Psoas muscle (tissue), 8 donors: ENCODE measurements at places on chromosomes 5 and 9. TPM values are rescaled to one million over a fixed set of nuclear protein-coding genes. Genes with fewer than 3 reads are reported as not detected.

Gene ELOVL7
- 0.79 TPM for total RNA-seq

Gene CAMSAP1
- 38.0 TPM for total RNA-seq

Gene GLRA1
- not detected for total RNA-seq

Gene IFNK
- total RNA-seq: not detected

Gene C9orf153
- 0.51 TPM for total RNA-seq

Gene CD180
- total RNA-seq: 0.74 TPM

GRCh38 chr5:58929726-58930125 is 346.9 kb downstream of the RAB3C start:
- H3K4me1 ChIP-seq: peaks cover 17% of the 10 kb centered on the region
- H3K4me3 ChIP-seq: no peak overlapping the region
- no peak for DNase-seq
- no peaks in the 10 kb centered on the region for H3K27me3 ChIP-seq
- no peaks in the 10 kb centered on the region for H3K36me3 ChIP-seq

- no peak overlapping the region for H3K4me3 ChIP-seq
- no peak overlapping the region for H3K27ac ChIP-seq
- H3K4me1 ChIP-seq: no peaks in the 10 kb centered on the region
- DNase-seq: no peak
- no peaks in the 10 kb centered on the region for H3K27me3 ChIP-seq
- no peaks in the 10 kb centered on the region for H3K36me3 ChIP-seq
These were observed 471.4 kb downstream of the MAN2A1 start for GRCh38 chr5:110161162-110161561.

DNA sequence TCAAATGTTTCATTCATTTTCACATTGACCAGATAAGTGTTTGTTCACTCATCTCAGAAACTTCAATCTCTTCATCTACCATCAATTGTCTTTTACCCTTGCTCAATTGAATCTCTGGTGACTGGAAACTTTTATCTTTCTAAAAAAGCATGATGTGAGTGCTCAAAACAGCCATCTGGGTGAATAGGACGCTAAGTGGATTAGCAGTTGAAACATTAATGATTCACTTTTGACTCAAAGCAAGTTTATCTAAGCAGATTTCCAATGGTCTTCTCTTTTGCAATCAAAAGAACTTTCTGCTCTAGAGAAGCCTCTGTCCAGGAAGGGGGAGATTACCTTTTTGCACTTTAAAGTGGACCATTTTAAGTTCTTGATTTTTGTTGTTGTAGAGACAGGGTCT is 22.2 kb downstream of the KLF4 start:
- H3K4me1 ChIP-seq: peaks cover 5% of the 10 kb centered on the region
- no peak overlapping the region for H3K4me3 ChIP-seq
- DNase-seq: no peak
- H3K27me3 ChIP-seq: peaks cover 7% of the 10 kb centered on the region
- no peak overlapping the region for H3K27ac ChIP-seq
- no peaks in the 10 kb centered on the region for H3K36me3 ChIP-seq

DNA sequence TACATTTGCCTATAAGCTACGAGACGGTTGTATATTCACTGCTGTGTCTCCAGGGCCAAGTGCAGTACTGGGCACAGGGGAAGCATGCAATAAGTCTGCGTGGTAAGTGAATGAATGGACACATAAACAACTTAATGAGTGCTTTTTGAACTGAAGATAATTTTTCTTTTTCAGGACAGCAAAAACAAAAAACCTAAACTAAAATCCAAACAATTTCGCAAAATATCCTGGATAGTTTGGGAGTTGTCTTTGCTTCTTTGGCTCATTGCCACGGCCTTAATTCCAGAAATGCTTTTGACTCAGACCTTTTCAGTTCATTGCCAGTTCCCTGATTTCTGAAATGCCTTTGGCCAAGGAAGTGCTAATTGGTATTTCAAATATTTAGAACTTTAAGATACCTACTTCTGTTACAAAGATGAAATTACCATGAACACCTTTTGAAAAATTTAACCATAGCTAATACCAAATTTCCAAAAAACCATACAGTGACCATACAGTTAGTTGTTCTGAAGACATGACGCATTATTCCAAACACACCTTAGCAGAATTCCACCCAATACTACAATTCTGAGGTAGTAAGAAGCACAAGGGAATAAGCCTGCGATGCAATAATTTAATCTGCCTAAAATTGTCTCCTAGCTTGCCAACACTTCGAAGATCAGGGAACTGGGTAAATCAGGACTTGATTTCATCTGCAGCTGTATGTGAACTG is 42.8 kb downstream of the TEK start:
- DNase-seq: no peak
- H3K36me3 ChIP-seq: no peaks in the 10 kb centered on the region
- H3K4me1 ChIP-seq: no peaks in the 10 kb centered on the region
- no peak overlapping the region for H3K4me3 ChIP-seq
- H3K27ac ChIP-seq: no peak overlapping the region

DNA sequence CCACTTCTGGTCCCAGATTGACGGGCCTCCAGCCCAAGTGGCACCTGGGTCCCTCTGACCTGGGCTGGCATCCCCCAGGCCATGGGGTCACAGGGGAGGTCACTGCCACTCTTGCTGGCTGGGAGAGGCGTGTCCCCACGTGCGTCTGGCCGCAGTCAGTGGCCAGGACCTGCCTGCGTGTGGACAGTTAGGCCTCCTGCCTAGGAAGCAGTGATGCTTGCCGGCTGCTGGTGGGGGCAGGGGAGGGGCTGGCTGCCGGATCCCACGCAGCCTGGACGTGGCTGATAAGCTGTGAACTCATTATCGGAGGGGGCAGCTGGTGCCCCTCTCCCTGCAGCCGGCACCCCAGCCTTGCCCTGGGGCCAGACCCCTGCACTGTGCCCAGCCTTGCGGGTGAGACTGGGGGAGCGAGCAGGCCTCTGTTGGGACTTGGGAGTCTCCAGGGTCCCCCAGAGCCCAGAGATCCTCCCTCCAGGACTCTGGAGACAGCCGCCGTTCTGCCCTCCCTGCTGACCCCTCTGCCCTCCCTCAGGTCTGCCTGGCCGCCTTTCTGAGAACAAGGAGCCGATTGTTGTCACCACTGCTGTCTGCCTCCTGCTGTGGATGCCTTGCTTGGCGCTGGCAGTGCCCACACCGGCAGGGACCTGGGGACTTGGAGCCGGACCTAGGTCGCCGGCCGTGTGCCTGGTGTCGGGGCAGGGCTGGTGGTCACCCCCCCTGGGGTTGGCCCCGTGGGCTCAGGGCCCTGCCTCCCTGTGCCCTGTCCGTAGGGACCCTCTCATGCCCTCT is 12.3 kb downstream of the RXRA start:
- H3K4me1 ChIP-seq: peaks cover 92% of the 10 kb centered on the region
- H3K27ac ChIP-seq: peak overlapping the region; percentile 73
- no peaks in the 10 kb centered on the region for H3K27me3 ChIP-seq
- no peaks in the 10 kb centered on the region for H3K36me3 ChIP-seq
- no peak for DNase-seq

DNA sequence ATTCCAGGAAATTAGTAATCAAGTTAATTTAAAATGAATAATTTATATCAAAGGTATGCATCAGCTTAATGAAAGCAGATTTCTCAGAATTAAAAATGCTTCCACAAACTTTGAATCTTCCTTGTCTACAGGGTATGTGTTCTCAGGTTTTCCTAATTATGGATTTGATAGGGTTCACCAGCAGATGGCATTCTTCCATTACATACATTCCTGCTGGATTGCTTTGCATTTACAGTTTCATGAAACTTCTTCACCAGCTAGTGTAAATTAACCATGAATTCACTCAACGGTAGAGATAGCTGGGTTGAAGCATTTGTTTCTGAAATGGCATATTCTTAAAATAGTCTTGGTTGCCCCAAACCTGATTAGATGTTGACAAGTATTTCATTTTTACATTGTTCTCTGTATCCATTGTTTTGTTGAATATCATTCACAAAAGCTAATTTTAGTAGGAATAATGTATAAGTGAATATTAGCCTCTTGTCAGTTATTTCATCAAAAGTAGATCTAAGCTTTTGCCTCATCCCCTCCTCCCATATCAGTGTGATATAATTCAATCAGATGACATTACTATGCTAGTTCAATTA is 68.7 kb upstream of the WDR41 start:
- H3K27me3 ChIP-seq: no peaks in the 10 kb centered on the region
- no peak overlapping the region for H3K27ac ChIP-seq
- no peak for DNase-seq
- no peaks in the 10 kb centered on the region for H3K36me3 ChIP-seq
- no peaks in the 10 kb centered on the region for H3K4me1 ChIP-seq
- H3K4me3 ChIP-seq: no peak overlapping the region

DNA sequence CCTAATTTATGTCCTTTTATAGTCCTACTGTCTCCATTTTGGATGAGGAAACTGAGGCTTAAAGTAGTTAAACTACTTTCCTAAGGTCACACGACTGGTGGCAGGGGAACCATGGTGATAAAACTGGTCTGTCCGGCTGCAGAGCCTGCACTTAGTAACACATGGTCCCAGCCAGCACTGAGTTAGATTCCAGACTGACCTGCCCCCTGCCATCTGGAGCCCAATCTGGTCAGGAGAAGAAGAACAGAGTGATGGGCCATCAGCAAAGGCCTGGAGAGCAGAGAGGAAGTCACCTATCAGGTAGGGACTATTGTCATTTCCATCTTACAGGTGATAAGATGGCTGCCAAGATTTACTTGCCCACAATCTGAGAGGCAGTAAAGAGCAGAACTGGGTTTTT is 86.6 kb upstream of the SLC25A48 start:
- no peaks in the 10 kb centered on the region for H3K4me1 ChIP-seq
- no peak overlapping the region for H3K27ac ChIP-seq
- H3K27me3 ChIP-seq: no peaks in the 10 kb centered on the region
- no peak overlapping the region for H3K4me3 ChIP-seq

GRCh38 chr5:72228960-72229359 is 91.1 kb downstream of the MRPS27 start:
- peaks cover 51% of the 10 kb centered on the region for H3K36me3 ChIP-seq
- no peaks in the 10 kb centered on the region for H3K27me3 ChIP-seq
- H3K4me3 ChIP-seq: no peak overlapping the region
- peaks cover 16% of the 10 kb centered on the region for H3K4me1 ChIP-seq
- DNase-seq: no peak

GRCh38 chr5:30759731-30760130 is 433.8 kb upstream of the CDH6 start:
- no peak overlapping the region for H3K27ac ChIP-seq
- no peak for DNase-seq
- H3K4me3 ChIP-seq: no peak overlapping the region
- H3K27me3 ChIP-seq: no peaks in the 10 kb centered on the region

DNA sequence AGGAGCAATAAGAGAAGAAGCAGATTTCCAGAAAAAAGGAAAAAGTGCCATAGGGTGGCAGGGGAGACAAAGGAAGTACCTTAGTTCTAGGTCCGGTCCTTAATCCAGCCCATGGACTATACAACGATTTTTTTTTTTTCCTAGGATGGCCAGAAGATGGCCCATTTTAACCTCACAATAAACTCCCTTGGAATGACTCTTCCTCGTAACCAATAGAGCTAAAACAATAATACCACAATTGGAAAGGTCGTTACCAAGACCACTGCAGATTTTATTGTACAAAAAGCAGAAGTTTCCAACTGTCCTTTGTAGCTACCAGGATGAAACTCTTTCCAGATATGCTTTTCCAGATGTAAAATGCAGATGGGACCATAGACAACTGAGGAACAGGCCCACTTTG is 34.4 kb upstream of the SSBP2 start:
- H3K27ac ChIP-seq: no peak overlapping the region
- DNase-seq: no peak
- no peaks in the 10 kb centered on the region for H3K36me3 ChIP-seq
- H3K4me1 ChIP-seq: peaks cover 22% of the 10 kb centered on the region

DNA sequence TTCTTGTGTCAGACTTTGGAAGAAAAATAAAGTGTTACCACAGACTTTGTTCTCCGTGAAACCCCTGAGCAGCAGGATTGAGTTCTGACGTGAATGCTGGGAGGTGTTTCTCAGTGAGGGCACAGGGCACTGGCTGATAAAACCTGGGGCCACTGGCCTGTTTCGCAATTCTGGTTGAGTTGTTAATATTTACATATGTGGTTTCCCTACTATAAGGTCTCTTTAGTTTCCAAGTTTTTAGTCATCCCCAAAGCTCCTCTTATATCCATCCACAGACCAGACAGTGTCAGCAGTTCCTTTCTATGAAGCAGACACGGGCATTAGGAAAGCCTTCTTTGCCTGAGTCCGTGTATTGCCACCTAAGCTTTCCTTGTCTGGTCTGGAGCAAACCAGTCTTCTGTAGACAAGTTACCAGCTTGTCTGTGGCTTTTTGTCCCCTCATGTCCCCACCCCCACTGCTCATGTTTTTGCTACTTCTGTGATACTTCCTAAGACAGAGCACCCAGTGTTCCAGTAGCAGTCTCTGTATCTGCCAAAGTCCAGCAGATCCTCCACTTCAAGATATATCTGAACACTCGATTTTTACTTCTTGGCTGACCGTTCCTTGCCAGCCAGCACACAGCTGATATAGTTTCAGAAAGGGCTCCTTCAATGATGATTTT is 42.0 kb downstream of the ACO1 start:
- H3K27me3 ChIP-seq: no peaks in the 10 kb centered on the region
- no peak for DNase-seq
- no peak overlapping the region for H3K27ac ChIP-seq

- no peaks in the 10 kb centered on the region for H3K27me3 ChIP-seq
- H3K27ac ChIP-seq: no peak overlapping the region
- peaks cover 3% of the 10 kb centered on the region for H3K36me3 ChIP-seq
- DNase-seq: no peak
- H3K4me3 ChIP-seq: no peak overlapping the region
These were observed 38.4 kb downstream of the SMC5 start for GRCh38 chr9:70297141-70297540.

DNA sequence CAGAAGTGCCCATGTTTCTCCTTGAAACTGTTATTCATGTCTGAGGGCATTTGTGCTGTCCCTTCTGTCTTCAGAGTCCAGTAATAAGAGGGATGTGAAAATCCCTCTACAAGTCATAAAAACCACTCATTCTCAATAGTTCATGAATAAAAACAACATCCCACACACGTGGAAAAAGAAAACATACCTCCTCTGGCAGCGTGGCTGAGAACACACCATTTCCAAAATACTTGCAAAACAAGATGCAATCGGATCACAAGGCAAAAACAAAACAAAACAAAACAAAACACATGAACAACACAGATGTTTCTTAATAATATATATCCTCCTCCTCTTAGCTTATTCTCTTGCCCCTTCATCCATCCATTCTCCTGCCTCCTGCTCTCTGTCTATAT is 71.0 kb upstream of the EQTN start:
- H3K4me3 ChIP-seq: no peak overlapping the region
- H3K27ac ChIP-seq: no peak overlapping the region
- no peak for DNase-seq
- no peaks in the 10 kb centered on the region for H3K36me3 ChIP-seq
- H3K4me1 ChIP-seq: peaks cover 42% of the 10 kb centered on the region
- H3K27me3 ChIP-seq: no peaks in the 10 kb centered on the region

- no peak overlapping the region for H3K27ac ChIP-seq
- no peaks in the 10 kb centered on the region for H3K36me3 ChIP-seq
- no peaks in the 10 kb centered on the region for H3K27me3 ChIP-seq
- DNase-seq: no peak
- H3K4me1 ChIP-seq: no peaks in the 10 kb centered on the region
These were observed 594.7 kb upstream of the WWC1 start for GRCh38 chr5:167696558-167697314.

- H3K27me3 ChIP-seq: peaks cover 4% of the 10 kb centered on the region
- DNase-seq: no peak
- no peaks in the 10 kb centered on the region for H3K36me3 ChIP-seq
These were observed 182.0 kb upstream of the WWC1 start for GRCh38 chr5:168109441-168109840.

GRCh38 chr9:6109571-6109970 is 94.1 kb upstream of the RANBP6 start:
- no peaks in the 10 kb centered on the region for H3K36me3 ChIP-seq
- DNase-seq: no peak
- H3K27me3 ChIP-seq: no peaks in the 10 kb centered on the region
- H3K4me1 ChIP-seq: peaks cover 10% of the 10 kb centered on the region
- H3K27ac ChIP-seq: no peak overlapping the region
